GM12878 (cell line): ENCODE measurements at places on chromosomes 12 and 14. TPM values are rescaled to one million over a fixed set of nuclear protein-coding genes. Genes with fewer than 3 reads are reported as not detected.

TESPA1 gene
- 19.8 and 21.4 TPM in 2 replicates for polyA plus RNA-seq

MEG3 gene
- polyA plus RNA-seq: not detected in 2 replicates

- H3K36me3 ChIP-seq: no peaks in the 10 kb centered on the region
- no peak for DNase-seq
- H3K4me1 ChIP-seq: no peaks in the 10 kb centered on the region
- no peaks in the 10 kb centered on the region for H3K27me3 ChIP-seq
- H3K27ac ChIP-seq: no peak overlapping the region
- no peak overlapping the region for H3K4me3 ChIP-seq
Observed at GRCh38 chr12:16189849-16190248, 87.6 kb downstream of the SLC15A5 start.

GRCh38 chr12:41521872-41522379 lies 333.8 kb downstream of the PDZRN4 start:
- H3K4me1 ChIP-seq: no peaks in the 10 kb centered on the region
- peak; percentile 3 for DNase-seq
- H3K27me3 ChIP-seq: no peaks in the 10 kb centered on the region
- no peak overlapping the region for H3K27ac ChIP-seq
- H3K36me3 ChIP-seq: no peaks in the 10 kb centered on the region

SALL2 gene
- polyA plus RNA-seq: 1.7 TPM in 2 replicates

LAG3 gene
- polyA plus RNA-seq: 1.3 and 1.4 TPM in 2 replicates

PPP1R1A gene
- 0.11 TPM in 1 of 2 replicates, not detected in the other for polyA plus RNA-seq

DNA sequence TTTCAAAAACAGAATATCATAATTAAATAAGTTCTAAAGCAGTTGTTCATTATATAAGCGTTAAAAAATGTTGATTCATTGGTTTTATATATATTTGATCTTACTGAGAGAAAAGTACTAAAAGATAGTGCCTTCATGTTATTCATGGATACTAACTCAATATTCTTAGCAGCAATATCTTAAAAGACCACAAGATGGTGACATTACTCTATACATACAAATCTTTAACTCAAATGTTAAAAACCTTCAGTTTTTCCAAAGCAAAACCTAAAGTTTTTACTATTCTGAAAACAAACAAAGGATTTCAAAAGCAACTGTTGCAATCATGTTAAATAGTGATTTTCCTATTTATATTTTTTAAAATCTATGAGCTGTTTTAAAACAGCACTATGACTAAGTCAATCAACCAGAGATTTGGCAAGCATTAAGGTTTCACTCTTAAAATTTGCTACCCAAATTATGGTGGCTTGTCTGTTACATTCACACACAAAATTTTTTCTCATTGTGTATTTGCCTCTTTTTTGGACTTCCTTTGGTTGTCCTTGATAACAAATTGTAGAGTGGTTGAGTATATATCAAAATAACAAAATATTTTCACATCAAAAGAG lies 50.1 kb upstream of the RERGL start:
- no peak overlapping the region for H3K27ac ChIP-seq
- no peak overlapping the region for H3K4me3 ChIP-seq
- no peaks in the 10 kb centered on the region for H3K4me1 ChIP-seq
- DNase-seq: no peak

TMEM179 gene
- polyA plus RNA-seq: not detected in 2 replicates

- no peak for DNase-seq
- no peak overlapping the region for H3K4me3 ChIP-seq
- H3K36me3 ChIP-seq: no peaks in the 10 kb centered on the region
- no peaks in the 10 kb centered on the region for H3K27me3 ChIP-seq
- H3K4me1 ChIP-seq: no peaks in the 10 kb centered on the region
Observed at GRCh38 chr14:34404416-34404815, 57.6 kb downstream of the SPTSSA start.

DNA sequence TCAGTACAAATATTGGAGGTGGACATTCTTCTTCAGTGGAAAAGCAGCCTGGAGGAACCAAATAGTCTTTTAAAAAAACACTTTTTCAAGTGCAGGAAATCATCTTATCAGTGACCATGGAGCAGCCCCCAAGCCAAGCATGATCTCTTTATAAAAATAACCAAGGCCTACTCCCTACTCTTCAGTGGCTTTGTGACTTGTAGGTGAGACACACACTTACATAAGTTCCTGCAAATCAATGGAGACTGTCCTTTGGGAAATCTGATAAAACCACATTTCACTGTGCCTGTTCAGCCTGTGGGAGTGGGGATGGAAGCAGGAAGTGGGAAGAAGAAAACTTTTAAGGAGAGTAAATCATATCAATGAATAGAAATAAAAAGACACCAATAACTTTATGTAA lies 56.3 kb downstream of the MBIP start:
- DNase-seq: no peak
- no peaks in the 10 kb centered on the region for H3K27me3 ChIP-seq
- H3K4me1 ChIP-seq: no peaks in the 10 kb centered on the region

DNA sequence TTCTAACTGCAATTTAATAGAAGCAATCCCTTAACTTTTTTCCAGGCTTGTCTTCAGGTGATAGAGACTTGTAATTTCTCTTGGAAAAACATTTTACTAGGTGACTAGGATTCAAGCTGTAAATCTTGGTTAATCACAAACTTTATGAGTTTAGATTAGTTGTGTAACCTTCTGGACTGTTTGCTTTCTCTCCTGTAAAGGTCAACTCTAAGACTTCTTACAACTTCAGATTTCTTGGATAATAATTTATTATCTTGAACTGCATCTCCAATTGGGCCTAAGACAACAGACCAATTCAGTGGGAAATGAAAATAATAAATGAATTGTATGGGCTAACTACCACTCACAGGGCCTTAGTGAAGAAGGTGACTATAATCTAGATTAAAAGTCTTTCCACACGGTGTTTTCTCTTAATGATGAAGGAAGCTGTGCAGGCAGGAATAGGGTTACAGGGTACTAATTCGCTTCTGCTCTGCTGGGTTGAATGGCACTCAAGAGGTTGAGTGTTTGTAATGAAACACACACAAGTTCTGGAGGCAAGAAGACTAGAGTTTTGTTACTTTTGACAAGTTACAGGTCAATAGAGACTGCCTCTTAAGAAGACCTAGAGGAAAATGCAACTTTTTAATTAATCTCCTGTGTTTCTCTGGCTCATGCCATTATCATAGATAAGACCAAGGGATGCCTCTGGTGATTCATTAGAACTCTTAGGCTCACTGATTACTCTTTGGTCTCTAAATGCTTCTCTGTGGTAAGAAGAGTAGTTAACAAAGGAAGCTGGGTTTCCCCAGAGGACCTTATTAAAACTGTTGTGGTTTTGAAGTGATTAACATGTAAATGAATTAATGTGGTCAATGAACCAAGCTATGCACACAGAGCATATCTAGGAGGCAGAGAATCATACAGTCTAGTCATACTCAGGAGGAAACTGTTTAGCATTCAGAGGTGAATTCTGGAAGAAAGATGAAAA lies 30.0 kb upstream of the OR4E1 start:
- H3K27ac ChIP-seq: no peak overlapping the region
- no peaks in the 10 kb centered on the region for H3K36me3 ChIP-seq
- H3K4me3 ChIP-seq: no peak overlapping the region
- no peaks in the 10 kb centered on the region for H3K4me1 ChIP-seq
- DNase-seq: no peak

DNA sequence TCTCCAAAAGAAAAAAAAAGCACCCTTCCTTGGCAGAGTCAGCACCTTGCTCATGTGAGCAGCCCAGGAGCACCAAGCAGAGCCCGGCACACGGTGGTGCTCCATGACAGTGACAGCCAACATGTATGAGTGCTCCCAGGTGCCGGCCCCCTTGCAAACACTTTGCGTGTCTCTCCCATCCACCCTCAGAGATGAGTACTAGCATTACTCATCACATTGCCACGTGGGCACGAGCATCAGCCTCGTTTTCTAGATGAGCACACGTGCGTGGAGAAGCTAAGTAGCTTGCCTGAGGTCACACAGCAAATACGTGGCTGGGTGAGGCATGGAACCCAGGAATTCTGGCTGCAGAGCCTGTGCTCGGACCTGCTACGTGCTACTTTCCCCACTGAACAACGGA lies 177.9 kb upstream of the PRMT8 start:
- DNase-seq: no peak
- no peak overlapping the region for H3K4me3 ChIP-seq
- H3K36me3 ChIP-seq: no peaks in the 10 kb centered on the region
- no peak overlapping the region for H3K27ac ChIP-seq

CCDC198 gene
- polyA plus RNA-seq: 1.9 and 2.1 TPM in 2 replicates

DNA sequence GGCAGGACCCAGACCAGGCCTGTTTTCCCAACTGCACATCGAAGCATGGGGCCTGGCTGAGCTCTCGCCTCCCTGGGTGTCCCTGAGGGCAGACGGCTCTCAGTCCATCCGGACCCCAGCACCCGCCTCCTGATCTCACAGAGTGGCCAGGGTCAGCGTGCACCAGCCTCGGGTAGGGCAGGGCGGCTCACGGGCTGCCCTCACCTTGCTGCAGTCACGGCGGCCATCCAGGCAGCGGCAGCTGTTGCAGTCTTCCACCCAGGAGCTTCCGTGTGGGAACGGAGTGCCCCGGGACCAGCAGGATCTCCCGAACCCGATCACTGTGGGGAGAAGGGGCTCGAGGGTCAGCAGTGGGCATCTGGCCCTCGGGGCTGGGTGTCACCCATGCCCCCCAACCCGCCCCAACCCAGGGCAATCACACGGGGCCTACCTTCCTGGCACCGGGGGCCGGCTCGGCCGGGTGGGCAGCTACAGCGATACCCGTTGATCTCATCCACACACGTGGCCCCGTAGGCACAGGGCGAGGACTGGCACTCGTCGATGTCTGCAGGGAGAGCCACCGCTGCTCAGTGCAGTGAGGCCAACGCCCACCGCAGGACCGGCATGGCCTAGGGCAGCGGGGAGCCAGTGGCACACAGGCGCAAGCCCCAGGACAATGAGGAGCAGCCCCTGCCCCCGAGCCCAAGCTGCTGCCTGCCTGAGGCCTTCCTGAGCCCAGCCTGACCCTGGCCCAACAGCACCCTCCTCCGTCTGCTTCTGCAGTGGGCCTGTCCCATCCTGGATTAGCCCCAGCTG lies 22.2 kb downstream of the JAG2 start:
- no peak overlapping the region for H3K27ac ChIP-seq
- no peaks in the 10 kb centered on the region for H3K27me3 ChIP-seq
- no peak overlapping the region for H3K4me3 ChIP-seq
- no peaks in the 10 kb centered on the region for H3K36me3 ChIP-seq
- H3K4me1 ChIP-seq: no peaks in the 10 kb centered on the region

- H3K27ac ChIP-seq: no peak overlapping the region
- no peak overlapping the region for H3K4me3 ChIP-seq
Observed at GRCh38 chr14:26917086-26917485, 319.3 kb upstream of the NOVA1 start.

DNA sequence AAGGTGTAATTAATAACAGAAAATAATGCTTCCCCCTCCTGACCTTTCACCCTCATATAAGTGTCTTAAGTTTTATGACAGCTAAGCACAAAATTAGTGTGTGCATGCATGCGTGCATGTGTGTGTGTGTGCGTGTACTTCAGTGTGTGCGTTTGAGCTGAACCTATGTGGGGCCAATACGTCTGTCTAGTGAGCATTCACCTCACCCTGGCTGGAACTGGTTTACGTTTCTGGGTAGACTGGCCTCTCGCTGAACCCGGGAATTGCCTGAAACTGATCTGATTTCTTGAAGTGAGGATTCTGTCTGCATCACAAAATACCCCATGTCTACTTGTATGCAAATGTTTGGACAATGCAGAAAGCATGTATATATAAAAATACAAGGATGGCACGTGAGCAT lies 68.2 kb upstream of the TBX3 start:
- no peak for DNase-seq
- no peaks in the 10 kb centered on the region for H3K36me3 ChIP-seq
- no peak overlapping the region for H3K27ac ChIP-seq
- H3K4me1 ChIP-seq: no peaks in the 10 kb centered on the region

DNA sequence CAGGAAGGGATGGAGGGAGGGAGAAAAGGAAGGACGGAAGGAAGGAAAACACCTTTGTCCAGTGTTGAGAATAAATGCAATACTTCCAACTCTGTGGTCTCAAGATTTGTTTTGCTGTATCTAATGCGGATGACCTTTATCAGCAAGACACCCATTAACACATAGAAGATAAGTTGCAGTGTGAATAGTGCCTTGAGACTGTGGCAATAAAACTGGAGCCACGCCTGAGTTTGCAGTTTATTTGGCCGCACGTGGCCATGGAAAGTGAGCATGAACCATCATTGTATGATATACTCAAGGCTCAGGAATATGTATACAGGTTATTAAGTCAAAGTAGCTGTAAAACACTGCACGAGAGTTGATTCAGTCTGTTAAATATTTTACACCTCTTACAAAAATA lies 113.6 kb upstream of the EEA1 start:
- no peak overlapping the region for H3K4me3 ChIP-seq
- H3K27ac ChIP-seq: no peak overlapping the region
- DNase-seq: no peak
- no peaks in the 10 kb centered on the region for H3K27me3 ChIP-seq

DNA sequence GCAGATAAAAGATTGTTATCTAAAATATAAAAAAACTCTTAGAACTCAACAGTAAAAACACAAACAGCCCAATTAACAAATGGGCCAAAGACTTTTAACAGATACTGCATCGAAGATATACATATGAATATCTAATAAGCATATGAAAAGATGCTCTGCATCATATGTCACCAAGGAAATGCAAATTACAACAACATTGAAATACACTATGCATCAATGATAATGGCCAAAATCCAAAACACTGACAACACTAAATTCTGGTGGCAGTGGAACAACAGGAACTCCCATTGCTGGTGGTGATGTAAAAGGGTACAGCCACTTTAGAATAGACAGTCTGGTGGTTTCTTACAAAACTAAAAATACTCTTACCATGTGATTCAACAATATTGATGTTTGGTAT lies 40.8 kb downstream of the KLHDC2 start:
- H3K27ac ChIP-seq: no peak overlapping the region
- H3K4me1 ChIP-seq: no peaks in the 10 kb centered on the region
- H3K4me3 ChIP-seq: no peak overlapping the region
- DNase-seq: no peak
- H3K36me3 ChIP-seq: peaks cover 22% of the 10 kb centered on the region

- H3K27ac ChIP-seq: no peak overlapping the region
- H3K27me3 ChIP-seq: no peaks in the 10 kb centered on the region
- no peak overlapping the region for H3K4me3 ChIP-seq
Observed at GRCh38 chr12:97752129-97752528, 289.5 kb downstream of the RMST start.

DNA sequence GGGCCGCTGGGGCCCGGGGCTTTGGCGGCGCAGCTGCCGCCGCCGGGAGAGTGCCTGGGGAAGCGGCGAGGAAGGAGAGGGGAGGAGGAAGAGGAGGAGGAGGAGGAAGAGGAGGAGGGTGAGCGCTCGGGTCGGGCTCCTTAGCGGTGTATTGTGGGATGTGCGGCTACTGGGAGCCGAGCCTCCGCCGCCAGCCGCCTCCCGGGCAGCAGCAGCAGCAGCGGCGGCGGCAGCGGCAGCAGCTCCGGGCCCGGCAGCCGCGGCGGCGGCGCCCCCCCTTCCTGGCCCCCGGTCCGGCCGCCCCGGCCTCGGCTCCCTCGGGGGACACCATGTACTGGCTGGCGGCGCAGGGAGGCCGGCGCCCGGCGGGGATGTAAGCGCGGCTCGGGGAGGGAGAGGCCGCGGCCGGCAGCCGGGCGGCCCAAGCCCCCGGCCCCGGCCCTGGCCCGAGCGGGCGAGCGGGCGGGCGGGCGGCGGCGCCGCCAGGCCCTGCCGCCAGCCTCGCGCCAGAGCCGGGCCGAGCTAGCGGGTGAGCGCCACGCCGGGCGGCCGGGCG lies at the start of gene SETD1B:
Gene SETD1B, plus strand, starts transcription at position 149 of the 556 bp plus-strand sequence. CDS start 729 bp downstream, outside the sequence.
- peak within 1 kb of the TSS; percentile 99 for H3K4me3 ChIP-seq
- peaks cover 4% of the 10 kb centered on the region for H3K36me3 ChIP-seq
- DNase-seq: no peak
- H3K27ac ChIP-seq: peak within 1 kb of the TSS; percentile 97
- no peaks in the 10 kb centered on the region for H3K27me3 ChIP-seq

HNF1A gene
- polyA plus RNA-seq: not detected in 2 replicates
